ENCODE measurements at places on chromosomes 7 and 10.
A peak's percentile ranks its signal among the peaks of the same experiment; 100 is the strongest.

GRCh38 chr10:7846591-7846990 lies 28.3 kb downstream of the TAF3 start:
- DNase-seq = no peak

DNA sequence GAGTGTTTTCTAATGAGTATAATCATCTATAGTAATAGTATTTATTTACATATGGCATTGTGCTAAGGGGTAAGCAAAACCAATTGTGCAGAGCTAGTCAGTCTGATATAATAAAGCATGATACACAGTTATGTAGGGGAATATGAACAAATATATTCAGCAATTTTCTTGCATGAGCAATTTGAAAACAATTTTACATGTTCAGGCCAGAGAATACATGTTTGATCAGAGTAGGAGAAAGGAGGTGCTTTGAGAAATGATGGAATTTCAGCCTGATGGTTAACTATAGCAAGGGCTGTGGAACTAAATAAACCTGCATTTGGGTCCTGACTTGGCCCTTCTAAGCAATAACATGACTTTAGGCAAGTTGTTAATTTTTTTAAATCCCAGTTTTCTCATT lies 214.5 kb downstream of the TWIST1 start:
- no peak for DNase-seq

GRCh38 chr7:133804127-133804526 lies 323.0 kb upstream of the LRGUK start:
- DNase-seq = no peak

DNA sequence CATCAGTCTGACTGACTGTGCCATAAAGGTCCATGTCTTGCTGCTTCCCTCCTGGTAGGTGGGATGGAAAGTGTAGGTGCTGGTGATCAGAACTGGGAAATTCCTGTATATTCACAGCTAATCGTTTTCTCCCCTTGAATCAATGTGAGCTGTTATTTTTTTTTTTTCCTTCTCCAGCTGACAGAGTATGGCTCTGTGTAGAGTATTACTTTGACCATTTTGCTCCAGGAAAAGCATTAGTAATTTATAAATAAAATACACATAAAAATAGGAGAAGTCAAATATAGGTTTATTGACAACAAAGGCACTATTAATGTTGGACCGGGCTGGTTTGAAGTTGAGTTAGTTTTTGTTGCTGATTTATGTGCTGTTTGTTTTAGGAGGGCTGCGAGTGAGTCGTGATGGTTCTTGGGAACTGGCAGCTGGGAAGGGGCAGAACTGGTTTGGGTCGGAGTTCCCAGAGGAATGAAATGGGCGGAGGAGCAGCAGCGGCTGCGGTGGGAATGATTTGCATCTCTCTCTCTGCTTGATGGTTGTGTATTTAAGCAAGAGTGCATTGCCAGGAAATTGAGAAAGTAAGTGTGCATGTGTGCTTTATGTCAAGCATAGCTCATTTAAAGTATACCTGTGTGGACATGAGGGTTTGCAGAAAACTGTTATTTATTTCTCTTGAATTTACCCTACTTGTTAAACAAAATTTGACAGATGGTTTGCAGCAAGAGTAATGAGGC lies 80.9 kb downstream of the LRMDA start:
- no peak for DNase-seq

- DNase-seq = no peak
Observed at GRCh38 chr7:132878204-132878919, 203.5 kb downstream of the CHCHD3 start.

DNA sequence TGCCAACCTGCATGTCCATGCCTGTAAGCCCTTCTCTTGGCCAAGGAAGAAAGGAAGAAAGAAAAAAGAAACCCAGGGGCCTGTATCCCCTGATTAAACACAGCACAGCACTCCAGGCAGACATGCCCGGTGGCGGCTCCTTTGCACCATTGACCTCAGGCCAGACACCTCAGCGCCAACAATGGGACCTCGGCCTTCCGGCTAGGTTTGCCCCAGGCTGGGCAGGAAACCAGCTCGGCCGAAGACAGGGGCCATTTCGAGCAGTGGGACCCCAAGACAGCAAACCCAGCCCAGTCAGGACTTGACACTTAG lies 2.8 kb downstream of the HOXA10 start:
- no peak for DNase-seq

GRCh38 chr10:58515291-58515941 lies 2.7 kb downstream of the BICC1 start:
- DNase-seq = no peak

DNA sequence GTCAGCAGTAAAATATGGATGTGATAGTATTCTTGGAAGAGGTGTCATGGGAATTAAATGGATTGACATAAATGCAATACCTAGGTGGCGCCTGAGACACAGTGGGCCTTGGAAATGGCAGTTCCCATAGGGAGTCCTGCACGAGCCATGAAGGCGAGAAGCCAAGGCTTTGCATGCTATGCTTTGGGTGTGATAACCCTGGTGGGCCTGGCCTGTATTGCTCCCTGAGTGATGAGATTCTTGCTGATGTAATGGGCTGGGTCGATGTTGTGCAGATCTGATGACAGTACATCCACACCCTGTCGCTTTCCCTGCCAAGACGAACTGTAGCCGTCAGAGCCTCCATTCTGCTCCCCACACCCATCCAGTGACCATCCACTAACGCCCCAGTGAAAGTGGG lies 46.4 kb downstream of the CREB5 start:
- DNase-seq = no peak

DNA sequence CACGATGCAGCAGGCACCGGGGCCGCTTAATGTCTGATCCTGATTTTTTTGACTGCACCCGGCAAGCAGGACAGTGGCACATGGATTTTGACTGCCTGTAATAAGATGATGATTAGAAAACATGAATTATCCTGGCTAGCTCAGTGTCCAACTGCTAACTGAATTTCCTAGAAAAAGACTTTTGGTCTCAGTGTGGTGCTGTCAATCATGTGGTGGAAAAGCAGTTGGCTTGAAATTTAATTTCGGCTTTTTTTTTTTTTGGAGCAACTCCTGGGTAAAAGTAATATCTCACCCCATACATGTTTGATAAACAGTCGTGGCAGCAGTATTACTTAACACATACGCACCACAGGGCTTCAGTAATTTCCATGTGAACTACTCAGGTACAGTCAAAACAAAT lies 227.7 kb downstream of the FANK1 start:
- no peak for DNase-seq

- no peak for DNase-seq
Observed at GRCh38 chr7:133703547-133703946, 423.6 kb upstream of the LRGUK start.

- no peak for DNase-seq
Observed at GRCh38 chr7:74324531-74325209, 35.5 kb downstream of the CLIP2 start.

DNA sequence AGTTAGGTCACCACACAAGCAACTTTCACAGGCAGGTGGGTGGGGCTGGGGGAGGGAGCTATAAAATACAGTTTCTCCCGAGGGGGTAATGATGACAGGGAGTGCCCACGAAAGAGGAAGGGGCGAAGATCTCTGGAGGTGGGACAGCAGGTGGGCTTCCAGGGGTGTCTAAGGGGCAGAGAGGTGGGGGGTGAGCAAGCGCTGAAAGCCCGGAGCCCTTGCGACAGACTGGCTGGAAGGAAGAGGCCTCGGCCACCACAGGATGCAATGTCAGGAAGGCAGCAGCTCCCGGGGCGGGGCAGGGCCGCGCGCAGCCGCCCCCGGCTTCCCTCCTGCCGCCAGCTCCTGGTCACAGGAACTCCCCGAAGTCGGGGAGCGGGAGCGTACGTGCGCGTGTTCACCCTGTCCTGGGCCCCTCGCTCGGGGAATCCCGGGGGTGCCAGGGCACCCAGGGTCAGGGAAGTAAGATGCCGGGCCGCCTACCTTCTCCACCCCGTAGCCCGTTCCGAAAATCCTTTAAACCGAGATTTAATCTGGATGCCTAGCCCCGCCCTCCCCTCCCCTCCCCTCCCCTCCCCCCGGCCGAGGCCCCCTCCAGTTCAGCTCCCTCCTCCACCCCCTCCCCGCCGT lies 105.2 kb upstream of the PPIF start:
- no peak for DNase-seq

GRCh38 chr7:7395785-7396184 lies 139.9 kb downstream of the COL28A1 start:
- DNase-seq = no peak

- DNase-seq = no peak
Observed at GRCh38 chr7:22356701-22357310, at the start of gene RAPGEF5. Gene RAPGEF5, minus strand, starts transcription at chr7:22357154. Its CDS starts 94 bp downstream, at chr7:22357060.

DNA sequence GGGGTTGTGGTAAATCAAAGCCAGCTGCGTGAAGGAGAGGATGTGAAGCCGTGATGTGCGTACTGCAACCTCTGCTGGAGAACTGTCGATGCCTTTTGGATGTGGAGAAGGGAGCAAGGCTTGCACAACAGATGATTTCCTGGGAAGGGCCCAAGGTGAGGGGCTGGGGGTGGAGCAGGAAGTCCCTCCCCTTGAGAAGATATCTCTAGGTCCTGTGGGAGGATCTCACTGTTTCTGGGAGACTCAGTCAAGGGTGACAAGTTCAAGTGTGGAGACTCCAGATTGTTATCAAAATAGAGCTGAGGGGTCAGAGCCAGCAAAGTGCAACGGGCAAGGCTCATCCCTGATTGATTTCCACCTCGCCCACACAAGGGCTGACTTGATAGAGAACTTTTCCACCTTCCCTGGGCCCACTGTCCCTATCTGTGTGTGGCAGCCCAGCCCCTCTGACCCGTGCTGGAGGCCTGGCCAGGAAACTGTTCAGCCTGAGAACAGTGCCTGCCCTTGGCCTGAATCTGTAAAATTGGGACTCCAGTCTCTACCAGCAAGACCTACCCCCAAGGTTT lies 55.0 kb downstream of the COL13A1 start:
- DNase-seq = no peak

DNA sequence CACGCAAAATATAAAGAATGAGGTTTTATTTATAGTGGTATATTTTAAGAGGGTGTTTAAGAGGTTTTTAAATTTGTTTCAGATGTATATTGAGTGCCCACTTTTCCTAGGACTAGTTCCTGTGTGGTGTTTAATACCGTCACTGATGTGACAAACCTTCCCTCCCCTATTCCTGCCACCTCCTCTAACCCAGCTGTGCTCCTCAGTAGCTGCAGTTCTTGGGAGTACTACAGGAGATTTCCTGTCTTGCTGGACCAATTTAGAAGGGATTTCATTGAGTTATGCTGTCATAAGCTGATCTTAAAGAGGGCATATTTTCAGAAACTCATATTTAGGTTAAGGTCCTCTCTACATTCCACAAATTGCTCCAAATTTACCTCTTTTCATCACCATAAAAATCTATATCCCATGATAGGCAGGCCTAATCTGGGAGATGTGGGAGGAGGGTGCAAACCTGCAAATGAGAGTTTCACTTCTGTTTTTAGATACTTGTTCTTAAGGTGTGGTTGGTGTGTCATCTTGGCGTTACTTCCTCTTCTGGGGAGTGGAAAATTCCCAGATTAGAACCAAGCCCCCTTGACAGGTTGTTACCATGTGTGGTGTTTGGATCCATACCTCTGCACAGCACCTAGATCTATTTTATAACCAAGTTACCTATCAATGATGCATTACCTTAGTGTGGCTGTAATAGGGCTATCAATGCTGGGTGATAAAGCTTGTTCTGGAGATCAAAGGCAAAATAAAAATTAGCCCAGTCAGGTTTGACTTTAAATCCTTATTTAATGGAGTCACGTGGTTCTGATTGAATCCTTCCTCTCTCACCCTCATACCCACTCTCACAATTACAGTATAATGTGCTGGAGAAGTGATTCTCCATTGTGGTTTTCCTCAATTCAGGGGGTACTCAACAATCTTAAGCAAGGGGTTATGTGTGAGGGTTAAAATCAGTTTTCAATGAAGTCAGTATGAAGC lies 141.1 kb downstream of the CDK14 start:
- DNase-seq = no peak

- no peak for DNase-seq
Observed at GRCh38 chr10:22619101-22619500, 95.3 kb downstream of the PIP4K2A start.

GRCh38 chr10:22252224-22252800 lies 34.5 kb upstream of the EBLN1 start:
- peak; percentile 27 for DNase-seq

GRCh38 chr7:138407792-138408191 lies 52.3 kb upstream of the TRIM24 start:
- DNase-seq = no peak

DNA sequence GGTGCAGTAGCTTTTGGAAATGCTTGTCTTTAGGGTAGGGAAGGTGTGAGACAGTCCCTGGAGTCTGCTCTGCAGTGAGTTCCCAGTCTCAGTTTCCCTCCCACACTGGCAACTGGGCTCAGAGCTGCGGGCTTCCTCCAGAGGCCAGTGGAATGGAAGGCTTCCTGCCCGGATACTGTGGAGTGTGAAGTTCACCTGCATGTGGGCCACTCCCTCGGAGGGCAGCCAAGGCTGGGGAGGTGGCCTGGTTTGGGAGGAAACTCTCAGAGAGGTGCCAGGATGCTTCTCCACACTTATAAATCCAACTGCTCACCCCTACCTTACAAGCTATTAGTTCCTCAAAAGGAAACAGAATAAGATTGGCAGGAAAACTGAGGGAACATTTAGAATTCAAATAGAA lies 18.1 kb upstream of the UBE2H start:
- no peak for DNase-seq

GRCh38 chr7:158655931-158656441 lies 48.6 kb downstream of the NCAPG2 start:
- no peak for DNase-seq

- DNase-seq = no peak
Observed at GRCh38 chr10:42304341-42304740, 334.0 kb downstream of the ZNF33B start.

- no peak for DNase-seq
Observed at GRCh38 chr7:87599336-87599735, 1.3 kb downstream of the ABCB1 start.

DNA sequence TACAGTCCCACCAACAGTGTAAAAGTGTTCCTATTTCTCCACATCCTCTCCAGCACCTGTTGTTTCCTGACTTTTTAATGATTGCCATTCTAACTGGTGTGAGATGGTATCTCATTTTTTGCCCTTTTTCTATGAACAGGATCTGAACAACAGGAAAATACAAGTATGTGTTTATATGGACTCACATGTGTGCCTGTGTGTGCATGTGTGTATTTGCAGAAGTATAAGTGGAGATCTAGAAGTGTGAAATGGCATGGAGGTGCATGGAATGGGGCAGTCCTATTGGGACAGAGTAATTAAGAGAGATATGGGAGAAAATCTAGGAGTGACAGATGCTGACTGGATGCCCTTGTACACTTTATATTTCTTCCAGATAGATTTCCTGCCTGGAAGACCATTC lies 111.6 kb upstream of the PCGF5 start:
- DNase-seq = no peak

GRCh38 chr7:76281006-76281705 lies 21.3 kb upstream of the HSPB1 start:
- no peak for DNase-seq

- no peak for DNase-seq
Observed at GRCh38 chr7:12316925-12317324, 86.7 kb downstream of the VWDE start.

GRCh38 chr7:151704960-151705635 lies 171.8 kb downstream of the PRKAG2 start:
- no peak for DNase-seq

GRCh38 chr7:22093001-22093400 lies 147.3 kb upstream of the CDCA7L start:
- DNase-seq = no peak

Data from stimulated activated CD8-positive, alpha-beta memory T cell treated with anti-CD3 and anti-CD28 coated beads, Interleukin-7, amount 100 ng/mL, for 24 hours (primary cell).